Uterus (tissue), 4 donors: ENCODE measurements at places on chromosomes 5 and 9. TPM values are rescaled to one million over a fixed set of nuclear protein-coding genes. Genes with fewer than 3 reads are reported as not detected.

GRCh38 chr9:71233646-71234045, 112.2 kb upstream of the TRPM3 start:
- no peak for DNase-seq

- no peak for DNase-seq
Observed at GRCh38 chr5:42634575-42634974, 122.0 kb upstream of the CCDC152 start.

- no peak for DNase-seq
Observed at GRCh38 chr5:58335518-58335917, 124.4 kb downstream of the PLK2 start.

- no peak for DNase-seq
Observed at GRCh38 chr9:110007477-110008270, 200.3 kb downstream of the C9orf152 start.

DNA sequence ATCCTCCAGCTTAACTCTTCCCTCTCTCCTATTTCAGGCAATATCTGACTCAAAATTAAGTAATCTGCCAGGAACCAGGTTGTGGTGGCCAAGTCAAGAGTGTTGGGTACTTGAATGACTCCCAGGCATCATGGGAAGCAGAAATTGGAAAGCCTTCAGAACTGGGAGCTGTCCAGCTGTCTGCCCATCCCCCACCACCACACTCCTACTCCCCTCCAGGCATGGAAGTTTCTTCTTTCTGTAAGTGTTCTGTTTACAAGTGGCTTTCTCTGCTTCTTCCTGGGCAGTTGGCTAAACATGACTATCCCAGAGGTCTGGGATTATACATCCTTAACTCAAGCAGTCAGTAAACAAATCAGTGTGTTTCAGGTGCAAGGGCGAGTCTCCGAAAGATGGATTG, 14.6 kb upstream of the PBX3 start:
- DNase-seq = no peak

GRCh38 chr9:116842658-116843057, 155.6 kb downstream of the TRIM32 start:
- no peak for DNase-seq

DNA sequence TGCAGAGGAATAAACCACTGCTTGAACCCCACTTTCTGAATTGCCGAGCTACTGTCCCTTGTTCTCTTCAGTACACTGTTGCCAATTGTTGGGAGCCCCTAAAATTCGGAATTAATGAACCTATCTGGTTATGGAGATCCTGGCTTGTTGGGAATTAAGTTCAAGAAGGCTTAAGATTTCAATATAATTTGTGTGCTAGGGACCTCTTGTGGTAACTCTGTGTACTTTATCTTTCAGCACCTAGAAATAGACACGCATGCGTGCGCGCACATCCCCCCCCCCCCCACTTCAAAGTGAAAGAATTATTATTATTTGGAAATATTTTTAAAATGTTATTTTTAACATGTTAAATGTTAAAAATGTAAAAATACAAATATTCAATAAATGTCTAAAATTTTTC, 53.3 kb upstream of the FAM169A start:
- no peak for DNase-seq

DNA sequence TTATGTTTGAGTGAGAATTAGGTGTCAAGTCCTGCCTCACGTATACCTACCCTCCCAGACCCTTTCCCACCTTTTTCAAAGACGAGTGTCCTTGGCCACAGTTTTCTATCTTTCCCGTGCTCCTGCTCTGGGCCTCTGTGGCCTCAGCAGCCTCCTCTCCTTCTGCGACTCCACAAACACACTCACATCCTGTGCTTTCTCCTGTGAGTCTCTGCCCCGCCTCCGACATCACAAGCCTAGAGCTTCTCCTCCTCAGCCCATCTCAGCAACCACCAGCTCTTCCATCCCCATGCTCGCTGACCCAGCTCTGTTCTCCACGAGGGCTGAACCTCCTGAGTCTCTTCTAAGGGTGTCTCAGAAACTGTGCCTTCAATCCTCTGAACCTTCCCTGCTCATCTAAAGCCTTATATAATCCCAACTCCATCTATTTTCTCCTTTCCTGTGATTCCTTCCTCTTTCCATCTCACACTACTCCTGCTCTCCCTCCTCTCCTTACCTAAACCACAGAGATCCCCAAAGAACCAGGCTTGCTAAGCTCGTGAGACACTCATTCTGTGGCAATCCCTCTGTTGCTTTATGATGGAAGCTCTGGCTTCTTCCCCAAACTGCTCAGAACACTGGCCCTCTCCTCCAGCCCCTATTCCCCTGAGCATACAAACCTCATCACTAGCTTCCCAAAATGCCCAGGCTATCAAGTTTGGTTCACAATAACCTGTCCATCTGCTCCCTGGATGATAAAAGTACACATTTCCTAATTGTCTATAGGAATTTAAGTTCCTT, 55.2 kb downstream of the RASEF start:
- no peak for DNase-seq

DNA sequence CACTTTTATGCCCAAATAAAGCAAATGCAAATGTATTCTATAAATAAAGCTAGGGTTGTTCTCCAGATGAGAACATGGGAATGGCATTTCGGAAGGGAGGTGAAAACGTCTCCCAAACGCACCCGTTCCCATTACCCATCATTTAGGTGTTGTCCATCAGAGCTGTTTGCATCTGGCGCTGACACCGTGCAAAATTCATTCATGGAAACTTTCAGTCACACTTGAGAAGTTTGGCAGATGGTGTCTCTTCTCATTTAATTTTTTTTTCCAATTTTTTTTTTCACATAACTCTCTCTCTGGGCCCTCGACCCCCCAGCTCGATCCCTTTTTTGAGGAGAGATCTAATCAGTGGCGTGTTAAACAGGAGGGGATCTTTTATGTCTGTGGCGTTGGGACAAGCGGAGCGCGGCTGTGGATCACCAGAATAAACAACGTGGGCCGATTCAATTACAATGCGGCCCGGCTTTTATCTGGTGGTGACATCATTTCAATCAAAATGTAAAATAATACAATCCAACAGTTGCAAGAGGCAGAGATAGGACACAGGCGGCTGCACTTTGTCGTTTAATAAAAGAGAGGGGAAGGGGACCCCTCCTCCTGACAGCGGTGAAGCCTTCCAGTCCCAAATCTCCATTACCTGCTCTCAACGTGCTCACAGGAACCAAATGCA, 246.1 kb upstream of the IRX4 start:
- DNase-seq = no peak

DNA sequence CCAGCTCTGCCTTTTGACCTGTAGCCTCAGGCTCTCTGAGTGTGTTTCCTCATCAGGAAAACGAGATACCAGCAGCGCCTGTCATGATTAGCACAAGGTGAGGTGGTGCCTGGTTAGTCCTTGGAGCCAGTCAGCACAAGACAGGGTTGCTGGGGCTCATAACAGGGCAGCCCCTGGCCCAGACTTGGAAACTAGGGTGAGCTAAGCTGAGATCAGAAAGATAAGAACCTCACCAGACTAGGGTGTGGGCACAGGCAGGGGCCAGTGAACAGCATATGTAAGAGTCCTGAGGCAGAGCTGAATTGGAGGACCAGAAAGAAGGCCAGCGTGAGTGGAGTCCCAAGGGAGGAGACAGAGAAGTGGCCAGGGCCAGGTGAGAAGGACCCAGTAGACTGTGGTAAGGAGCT, 42.7 kb upstream of the FUBP3 start:
- no peak for DNase-seq

DNA sequence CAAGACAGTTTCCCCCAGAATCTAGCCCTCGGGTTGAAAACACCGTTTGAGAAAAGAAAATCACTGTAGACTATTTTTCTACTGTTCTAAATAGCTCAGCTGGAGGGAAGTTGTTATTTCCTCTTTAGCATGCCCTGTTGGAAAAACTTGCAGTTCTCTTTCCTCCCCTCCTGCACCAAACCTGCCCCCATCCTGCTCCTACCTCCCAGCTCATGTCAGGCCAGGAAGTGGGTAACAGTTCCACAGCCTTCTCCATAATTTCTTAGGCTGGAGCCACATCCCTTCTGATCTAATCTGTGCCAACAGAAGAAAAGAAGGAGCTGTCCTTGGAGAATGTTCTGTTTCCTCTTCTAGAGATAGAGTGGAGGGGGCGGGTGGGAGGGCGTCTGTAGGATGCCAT, 437.7 kb downstream of the SPOCK1 start:
- no peak for DNase-seq

Gene DCANP1
- not detected for total RNA-seq

Gene OBP2B
- not detected for total RNA-seq

Gene OXCT1
- total RNA-seq = 11.2 TPM

Gene RXRA
- 26.9 TPM for total RNA-seq
